GM04504 (cell line): ENCODE measurements at places on chromosomes 4 and X.

- no peak for DNase-seq
These were observed 338.3 kb upstream of the GALNT7 start for GRCh38 chr4:172830295-172830764.

DNA sequence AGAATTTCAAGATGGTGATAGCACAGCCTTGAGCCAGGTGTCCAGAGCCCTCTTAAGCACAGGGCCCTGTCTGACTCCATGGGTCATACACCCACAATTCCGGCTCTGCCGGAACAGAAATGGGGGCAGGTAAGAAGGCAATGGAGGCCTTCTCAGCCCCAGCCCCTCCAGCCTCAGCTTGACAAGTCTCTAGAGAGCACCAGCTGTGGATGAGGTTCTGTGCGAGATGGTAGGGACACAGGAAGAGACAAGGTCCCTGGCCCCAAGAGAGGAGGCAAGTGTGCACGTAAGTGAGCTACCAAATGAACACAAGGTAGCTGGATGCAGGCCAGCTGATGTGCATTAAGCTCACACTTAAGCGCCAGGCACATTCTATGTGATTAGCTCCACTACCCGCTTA, 2.4 kb upstream of the PRRG3 start:
- DNase-seq = no peak

DNA sequence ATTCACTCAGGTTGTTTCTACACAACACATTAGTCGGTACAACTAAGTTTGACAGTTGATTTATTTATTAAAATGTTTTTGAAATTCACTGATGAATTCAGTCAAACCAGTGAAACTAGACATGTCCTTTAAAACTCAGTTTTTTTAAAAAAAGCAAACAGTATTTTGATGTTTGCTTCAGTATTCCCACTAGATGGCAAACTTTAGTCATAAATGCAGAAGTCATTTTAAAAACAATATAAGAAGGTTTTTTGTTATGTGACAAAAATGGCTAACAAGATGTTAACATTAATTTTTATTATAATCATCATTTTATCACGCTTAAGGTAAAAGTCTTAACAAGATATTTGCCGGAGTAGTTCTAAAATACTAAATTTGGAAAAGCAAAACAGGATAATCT, 1337.8 kb upstream of the DIAPH2 start:
- no peak for DNase-seq

DNA sequence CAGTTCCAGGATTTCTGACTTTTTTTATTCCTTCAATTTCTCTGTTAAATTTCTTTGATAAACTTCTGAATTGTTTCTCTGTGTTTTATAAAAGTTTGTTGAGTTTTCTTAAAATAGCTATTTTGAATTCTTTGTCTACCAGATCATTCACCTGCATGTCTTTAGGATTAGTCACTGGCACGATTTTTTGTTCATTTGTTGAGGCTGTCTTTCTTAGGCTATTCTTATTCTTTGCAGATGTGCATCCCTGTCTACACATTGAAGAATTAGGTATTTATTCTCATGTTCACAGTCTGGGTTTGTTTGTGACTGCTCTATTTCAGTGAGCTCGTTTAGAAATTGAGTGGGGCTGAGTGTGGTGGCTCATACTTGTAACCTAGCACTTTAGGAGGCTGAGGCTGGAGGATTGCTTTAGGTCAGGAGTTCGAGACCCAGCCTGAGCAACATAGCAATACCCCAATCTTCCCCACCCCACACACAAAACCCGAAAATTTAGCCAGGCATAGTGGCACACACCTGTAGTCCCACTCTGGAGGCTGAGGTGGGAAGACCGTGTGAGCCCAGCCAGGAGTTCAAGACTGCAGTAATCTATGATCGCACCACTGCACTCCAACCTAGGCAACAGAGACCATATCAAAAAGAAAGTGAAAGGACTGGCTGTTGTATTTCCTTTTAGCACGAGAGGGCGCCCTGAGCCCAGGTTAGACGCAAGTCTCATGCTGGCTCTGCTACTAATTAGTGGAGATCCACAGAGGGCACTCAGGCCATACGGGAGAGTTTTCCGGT, 42.0 kb downstream of the F8 start:
- peak; percentile 18 for DNase-seq

DNA sequence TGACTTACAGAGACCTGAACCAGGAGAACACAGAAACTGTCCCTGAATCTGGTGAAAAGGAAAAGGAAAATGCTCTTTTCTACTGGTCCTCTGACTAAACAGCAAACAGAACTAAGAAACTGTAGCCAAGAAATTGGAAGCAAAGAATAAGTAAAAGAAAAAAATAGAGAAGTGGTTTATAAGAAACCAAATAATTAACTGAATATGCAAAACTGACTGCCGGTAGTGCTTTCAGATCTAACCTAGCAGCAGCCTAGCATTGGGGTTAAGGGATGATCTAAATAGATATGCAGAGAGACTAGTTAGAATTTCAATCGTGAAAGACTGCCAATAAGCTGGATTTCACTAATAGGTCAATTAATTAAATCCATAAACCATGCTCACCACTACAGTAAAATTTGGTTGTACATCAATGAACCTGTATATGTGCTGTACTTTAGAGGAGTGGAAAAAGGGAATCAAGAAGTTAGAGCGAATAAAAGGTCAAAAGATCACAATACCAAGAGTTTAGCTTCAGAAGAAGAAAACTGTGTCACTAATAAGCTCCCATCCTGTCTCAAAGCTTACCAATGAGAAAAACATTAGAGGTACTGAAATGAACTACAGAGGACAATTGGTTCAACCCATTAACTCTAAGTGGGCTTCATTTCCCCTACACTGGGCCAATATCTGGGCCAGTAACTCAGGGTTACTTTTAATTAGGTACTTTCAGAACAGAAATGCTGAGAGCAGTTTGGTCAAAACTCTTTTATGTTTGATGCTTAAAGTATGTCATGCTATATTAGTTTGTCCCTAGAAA, 53.6 kb downstream of the KLHL13 start:
- no peak for DNase-seq
